MM.1S (cell line): ENCODE measurements at places on chromosomes 2 and 18.

DNA sequence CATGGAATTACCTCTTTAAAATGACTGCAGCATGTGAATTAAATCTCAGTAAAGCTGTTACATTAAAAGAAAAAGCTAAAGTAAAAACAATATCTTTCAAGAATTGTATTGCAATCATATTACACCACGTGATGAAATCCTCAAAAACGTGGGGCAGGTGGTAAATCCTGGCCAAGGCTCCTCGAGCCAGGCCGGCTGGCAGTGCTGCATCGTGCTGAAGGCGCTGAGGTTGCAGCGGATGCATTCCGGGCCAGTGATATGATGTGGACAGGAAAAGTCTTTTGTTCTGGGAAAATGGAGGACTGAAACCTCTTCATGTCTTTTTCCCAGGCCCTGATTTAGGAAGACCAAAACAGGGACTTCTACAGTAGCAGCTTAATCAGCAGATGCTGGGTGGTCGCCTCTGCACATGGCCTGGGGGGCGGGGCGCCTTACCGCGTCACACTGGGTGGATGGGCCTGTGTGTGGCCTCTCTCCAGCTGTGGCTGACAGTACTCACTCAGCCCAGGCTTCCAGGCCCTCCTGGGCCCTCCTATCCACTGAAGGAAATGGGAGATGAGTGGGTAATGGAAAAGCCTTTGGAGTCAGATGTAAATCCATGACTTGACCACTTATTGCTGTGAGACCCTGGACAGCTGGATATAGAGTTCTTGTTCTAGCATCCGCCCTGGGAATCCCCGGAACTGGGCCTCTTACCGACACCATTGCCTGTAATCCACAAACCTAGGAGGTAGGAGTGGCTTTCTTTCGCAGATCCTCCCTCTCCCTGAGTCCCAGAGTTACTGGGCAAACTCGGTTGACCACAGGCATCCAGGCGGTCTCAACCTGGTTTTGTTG is 45.1 kb downstream of the PROC start:
- no peak for DNase-seq

GRCh38 chr2:70362661-70363060 is 60.8 kb upstream of the FAM136A start:
- DNase-seq = no peak

- no peak for DNase-seq
Measured at GRCh38 chr2:3179208-3179607, 198.4 kb downstream of the EIPR1 start.

DNA sequence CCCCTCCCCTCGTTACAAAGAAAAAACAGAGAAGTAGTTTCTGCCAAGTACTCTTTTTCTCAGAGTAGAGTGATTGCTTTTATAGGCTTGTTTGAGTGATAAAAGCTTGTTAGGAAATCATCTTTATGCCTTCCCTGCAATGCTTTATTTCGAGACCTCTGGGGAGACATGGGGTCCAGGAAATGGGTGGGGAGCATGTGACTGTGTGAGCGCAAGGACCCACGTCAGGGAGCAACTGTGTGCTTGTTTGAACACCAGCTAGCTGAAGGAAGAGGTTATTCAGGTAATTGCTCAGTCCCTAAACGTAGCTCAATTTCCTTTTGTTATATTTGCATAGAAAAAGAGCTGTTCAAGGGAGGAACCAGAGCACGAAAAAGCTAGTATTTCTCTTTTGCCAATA is 187.3 kb downstream of the FAM210A start:
- no peak for DNase-seq

DNA sequence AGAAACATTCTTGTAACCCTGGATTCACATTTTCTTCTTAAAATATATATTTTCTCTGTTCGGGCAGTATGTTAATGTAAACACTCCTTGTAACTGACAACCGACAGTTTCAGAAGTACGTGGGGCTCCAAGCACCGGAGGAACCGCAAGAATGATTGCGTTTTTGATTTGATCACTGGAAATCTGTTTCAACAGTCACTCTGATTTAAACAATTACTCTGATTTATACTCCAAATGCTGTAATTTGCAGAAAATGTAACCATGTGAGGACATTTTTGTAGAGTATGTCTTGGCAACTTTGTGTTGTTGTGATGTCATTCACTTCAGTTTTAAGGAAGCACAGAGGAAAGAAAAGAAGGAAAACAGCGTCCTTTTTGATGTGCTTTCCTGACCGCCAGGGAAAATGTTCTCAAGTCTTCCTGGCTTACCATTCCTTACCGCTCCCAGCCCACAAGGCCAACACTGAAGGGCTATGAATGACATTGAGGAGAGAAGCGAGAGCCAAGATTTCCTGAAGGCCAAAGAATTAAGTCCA is 77.7 kb downstream of the APOB start:
- no peak for DNase-seq

- peak; percentile 65 for DNase-seq
Measured at GRCh38 chr2:57549642-57550102, 496.9 kb upstream of the VRK2 start.

DNA sequence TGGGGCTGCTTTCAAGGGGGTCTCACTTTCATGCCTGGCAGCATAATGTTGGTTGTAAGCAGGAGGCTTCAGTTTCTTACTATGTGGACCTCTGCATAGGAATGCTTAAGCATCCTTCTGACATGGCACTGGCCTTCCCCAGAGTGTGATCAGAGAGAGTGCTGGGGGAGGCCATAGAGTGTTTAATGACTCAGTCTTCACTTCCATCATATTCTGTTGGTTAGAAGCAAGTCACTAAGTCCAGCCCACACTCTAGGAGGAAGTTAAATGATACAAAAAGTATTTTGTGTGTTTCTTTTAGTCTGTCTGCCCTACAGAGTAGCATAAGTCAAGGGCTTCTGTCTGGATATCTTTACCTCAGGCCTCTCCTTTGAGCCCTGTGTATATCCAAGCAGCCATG is 64.9 kb downstream of the GALNT1 start:
- DNase-seq = no peak
